ENCODE measurements at places on chromosomes 3 and 15. TPM values are rescaled to one million over a fixed set of nuclear protein-coding genes. Genes with fewer than 3 reads are reported as not detected.

GRCh38 chr15:91393186-91393585 lies 293.1 kb downstream of the SV2B start:
- no peak for DNase-seq

DNA sequence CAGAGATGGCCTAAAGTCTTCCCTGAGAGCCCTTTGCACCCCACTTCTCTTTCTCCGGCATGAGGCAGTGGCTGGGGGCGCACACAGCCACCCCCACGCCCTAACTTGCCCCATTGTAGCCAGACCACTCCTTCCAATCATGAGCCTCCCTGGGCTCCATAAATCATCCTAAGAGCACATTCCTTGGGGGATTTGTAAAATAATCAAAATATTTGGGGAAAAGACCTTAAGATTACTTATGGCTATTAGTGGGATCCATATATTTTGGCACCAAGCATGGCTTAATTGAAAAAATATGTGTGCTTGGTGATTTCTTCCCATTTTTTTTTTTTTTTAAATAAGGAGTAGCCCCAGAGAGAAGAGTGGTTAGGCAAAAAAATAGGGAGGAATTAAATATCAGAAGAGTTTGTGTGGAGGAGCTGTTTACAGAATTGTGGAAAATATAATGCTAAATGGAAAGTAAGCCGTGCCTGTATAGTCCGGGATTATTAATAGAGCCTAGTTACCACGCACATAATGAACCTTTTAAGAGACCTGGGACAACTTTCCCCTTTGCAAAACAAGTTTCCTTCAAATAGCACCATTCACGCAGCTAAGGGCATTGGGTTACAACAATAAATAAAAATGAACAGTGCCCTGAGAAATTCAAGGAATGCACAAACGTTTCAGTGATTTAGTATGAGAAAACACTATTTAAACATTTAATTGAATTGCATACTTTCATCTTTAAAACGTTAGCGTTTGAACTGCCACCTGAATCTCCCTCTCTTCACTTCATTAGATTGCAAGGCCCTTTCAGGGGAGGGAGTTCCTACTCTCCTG lies 46.1 kb downstream of the SMAD6 start:
- no peak for DNase-seq

DNA sequence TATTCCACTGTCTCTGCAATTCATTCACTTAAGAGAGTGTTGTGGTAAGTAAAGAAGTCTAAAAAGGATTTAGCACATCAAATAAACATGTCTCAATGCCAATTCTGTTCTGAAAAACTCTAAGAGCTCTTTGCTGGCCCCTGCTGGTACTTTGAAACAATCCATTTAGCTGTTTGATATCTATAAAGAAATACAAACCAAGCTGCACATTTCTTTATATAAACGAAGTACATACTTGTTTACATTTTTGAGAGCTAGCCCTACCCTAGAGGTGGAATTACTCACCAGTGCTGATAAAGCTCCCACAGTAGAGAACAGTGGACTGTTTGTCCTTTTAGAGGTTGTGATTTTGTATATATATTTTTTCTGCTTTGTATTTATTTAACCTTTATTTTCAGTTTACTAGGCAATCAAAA lies 75.5 kb downstream of the NEDD4 start:
- DNase-seq, result no peak

GRCh38 chr15:67194171-67195114 lies 60.0 kb downstream of the AAGAB start:
- no peak for DNase-seq

GRCh38 chr3:5254281-5255048 lies 67.0 kb downstream of the EDEM1 start:
- no peak for DNase-seq

GRCh38 chr3:154971771-154972326 lies 108.3 kb upstream of the MME start:
- DNase-seq, result no peak

- DNase-seq, result no peak
These were observed 13.9 kb downstream of the CEP152 start for GRCh38 chr15:48796930-48797329.

Gene STAC
- 0.51 TPM for total RNA-seq

Gene GOLGA8T
- 1.6 TPM for total RNA-seq

Gene ALDH1A2
- 22.9 TPM for total RNA-seq

Gene KBTBD12
- total RNA-seq, result 36.6 TPM

Gene BTD
- 7.7 TPM for total RNA-seq

Gene NANOGP8
- not detected for total RNA-seq
